Activated CD4-positive, alpha-beta T cell treated with anti-CD3 and anti-CD28 coated beads, Interleukin-2, amount 50 U/mL, for 24 hours (primary cell): ENCODE measurements at places on chromosomes 13 and 19.

- no peak for DNase-seq
These were observed 33.9 kb upstream of the KLF2 start for GRCh38 chr19:16290692-16291091.

- no peak for DNase-seq
These were observed 64.1 kb upstream of the RANBP3 start for GRCh38 chr19:6041991-6042481.

DNA sequence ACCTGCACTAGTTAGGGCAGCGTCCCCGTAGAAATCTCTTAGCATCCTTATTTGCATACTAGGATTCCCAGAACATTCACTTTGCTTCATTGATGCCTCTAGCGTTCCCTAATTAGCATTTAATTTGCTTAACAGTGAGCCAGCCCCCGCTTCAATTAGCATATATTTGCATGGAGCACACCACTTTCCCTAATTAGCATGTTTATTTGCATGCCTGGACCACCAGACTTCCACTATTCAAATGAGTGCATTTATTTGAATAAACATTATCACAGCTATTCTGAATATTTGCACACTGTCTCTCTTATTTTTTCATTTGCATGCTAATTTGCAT lies 69.6 kb downstream of the RYR1 start:
- no peak for DNase-seq

GRCh38 chr19:29022165-29022564 lies 190.8 kb downstream of the UQCRFS1 start:
- DNase-seq: no peak

DNA sequence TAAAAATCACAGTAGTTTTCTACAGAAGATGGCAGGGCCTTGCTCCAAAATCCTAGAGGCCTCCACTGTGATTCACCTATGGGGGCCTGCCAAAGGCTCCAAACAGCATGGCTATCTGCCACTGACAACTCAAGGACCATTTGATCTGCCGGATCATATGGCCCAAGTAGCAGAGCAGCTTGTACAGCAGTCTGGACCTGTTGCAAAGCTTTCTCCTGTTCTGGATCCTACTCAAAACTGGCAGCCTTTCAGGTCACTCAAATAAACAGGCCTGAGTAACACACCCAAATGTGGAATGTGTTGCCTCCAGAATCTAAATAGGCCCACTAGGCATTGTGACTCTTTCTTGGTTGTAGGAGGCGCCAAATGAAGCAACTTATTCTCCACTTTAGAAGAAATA lies 1049.3 kb downstream of the PCDH9 start:
- no peak for DNase-seq

GRCh38 chr13:66036024-66036614 lies 1194.0 kb downstream of the PCDH9 start:
- DNase-seq: no peak

DNA sequence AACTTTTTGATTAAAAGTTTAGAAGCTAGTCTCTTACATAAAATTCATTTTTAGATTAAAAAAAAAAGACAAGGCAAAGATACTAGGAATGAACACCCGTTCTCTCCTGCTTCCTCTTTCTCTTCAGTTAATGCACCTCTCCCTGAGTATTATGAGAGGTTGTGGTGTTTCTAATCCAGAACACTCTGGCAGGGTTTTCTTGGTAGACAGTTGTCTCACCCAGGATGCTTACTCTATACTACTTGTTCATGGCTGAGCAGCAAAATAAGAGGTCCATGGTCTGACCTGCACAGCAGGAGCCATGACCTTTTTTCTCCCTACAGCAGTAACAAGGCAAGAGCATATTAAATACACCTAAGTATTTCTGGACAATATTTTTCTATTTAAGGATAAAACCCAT lies 62.0 kb downstream of the MICU2 start:
- no peak for DNase-seq

GRCh38 chr13:110161112-110161882 lies 145.7 kb downstream of the COL4A1 start:
- no peak for DNase-seq

DNA sequence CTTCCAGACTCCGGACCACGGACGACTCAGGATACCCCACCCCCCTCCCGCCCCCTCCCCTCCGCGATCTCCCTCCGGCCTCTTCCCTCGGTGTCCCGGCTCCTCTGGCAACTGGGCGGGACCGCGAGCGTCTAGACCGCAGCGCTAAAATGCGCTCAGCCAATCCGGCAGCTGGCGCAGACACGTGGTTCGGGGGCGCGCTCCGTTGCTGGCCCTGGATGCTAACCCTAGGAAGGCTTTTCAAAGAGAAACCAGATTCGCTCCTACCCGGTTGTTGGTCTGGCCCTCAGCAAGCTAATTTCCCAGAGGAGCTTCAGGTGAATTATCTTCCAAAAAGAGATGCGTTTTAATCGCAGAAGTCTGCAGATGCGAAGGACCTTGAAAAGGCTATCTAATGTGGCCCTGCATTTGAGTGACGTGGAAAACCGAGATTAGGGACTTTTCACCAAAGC lies at the start of gene DZIP1:
TSS of gene DZIP1 (minus strand) at position 106 of the 452 bp plus-strand sequence. CDS start 2,677 bp downstream, outside the sequence.
- DNase-seq: no peak

DNA sequence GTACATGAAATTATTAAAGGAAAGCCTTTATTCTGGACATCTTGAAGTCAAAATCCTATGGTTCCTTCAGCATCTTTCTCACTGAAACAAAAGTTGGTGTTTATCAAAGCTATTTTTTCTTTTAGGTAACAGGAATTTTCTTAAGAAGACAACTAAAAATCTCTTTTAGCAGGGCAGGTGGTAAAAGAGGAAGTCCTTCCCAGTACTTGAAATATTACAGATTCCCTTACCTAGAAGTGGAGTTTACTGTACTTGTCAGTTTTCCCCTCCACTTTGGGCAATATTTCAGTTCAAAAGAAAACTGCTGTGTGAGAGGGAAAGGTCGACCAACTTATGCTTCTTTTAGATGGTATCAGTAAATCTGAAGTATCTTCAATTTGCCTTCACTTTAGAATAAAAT lies 64.3 kb upstream of the TDRD3 start:
- DNase-seq: no peak
